Left lung (tissue), 14 donors: ENCODE measurements at places on chromosomes 12 and 14. TPM values are rescaled to one million over a fixed set of nuclear protein-coding genes. Genes with fewer than 3 reads are reported as not detected.

GRCh38 chr14:34507459-34507858 lies 32.0 kb downstream of the EAPP start:
- H3K27ac ChIP-seq = no peak overlapping the region
- DNase-seq = no peak
- no peaks in the 10 kb centered on the region for H3K27me3 ChIP-seq
- no peak overlapping the region for H3K4me3 ChIP-seq

DNA sequence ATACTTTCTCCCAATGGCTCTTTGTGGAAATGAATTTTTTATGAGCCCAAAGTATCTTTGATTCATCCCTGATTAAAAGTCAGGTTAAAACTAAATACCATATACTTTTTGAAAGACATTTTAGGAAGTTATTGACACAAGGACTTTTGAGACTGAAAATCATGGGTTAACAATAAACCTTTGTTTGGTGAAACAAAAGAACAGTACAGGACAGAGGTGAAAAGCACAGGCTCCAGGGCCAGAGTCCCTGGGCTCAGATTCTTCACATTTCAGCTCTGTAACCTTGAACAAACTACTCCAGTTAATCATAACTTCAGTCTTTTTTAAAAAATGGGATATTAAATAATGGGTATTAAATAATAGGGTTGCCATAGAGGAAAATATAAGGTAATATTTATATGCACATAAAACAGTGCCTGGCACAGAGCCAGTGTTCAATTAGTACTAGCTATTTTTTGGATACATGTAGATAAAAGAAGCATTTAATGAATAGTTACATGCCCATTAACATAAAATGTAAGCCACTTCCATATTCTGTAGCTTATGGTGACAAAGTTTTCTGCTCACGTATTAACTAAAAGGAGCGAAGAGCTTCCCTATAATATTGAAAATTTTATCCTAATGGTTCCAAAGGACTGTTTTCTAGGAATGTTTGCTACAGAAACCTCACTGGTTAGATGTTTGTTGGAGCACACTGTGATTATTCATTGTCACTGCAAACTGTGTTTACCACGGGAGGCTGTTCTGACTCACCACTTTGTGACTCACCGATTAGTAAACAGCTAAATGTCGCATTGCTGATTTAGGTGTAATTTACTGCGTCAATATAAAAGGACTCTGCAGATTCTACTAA lies 255.4 kb downstream of the DAD1 start:
- H3K27me3 ChIP-seq = no peaks in the 10 kb centered on the region
- H3K36me3 ChIP-seq = no peaks in the 10 kb centered on the region
- H3K27ac ChIP-seq = no peak overlapping the region
- no peak for DNase-seq

GRCh38 chr12:51323317-51323960 lies 535 bp downstream of the BIN2 start:
- DNase-seq = no peak
- H3K4me3 ChIP-seq = peak overlapping the region; percentile 60
- H3K4me1 ChIP-seq = peaks cover 16% of the 10 kb centered on the region
- no peaks in the 10 kb centered on the region for H3K36me3 ChIP-seq
- H3K27ac ChIP-seq = peak overlapping the region; percentile 98

DNA sequence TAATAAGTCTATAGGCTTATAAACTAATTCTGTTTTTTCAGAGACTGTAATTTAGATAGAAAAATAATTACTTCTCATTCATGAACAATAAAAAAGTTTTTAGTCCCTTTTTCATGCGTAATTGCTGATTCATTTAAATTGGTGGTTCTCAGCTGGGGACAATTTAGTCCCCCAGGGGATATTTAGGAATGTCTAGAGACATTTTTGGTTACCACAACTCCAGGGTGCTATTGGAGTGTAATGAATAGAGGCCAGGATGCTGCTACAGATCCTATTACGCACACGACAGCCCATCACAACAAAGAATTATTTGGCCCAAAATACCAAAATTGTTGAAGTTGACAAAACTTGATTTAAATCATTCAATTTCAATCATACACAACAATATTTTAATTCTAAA lies 22.8 kb upstream of the VCPKMT start:
- H3K36me3 ChIP-seq = peaks cover 42% of the 10 kb centered on the region
- H3K27me3 ChIP-seq = no peaks in the 10 kb centered on the region
- no peak overlapping the region for H3K27ac ChIP-seq
- H3K4me3 ChIP-seq = no peak overlapping the region
- no peak for DNase-seq

GRCh38 chr14:102746634-102747438 lies 30.4 kb upstream of the TRAF3 start:
- H3K4me3 ChIP-seq = no peak overlapping the region
- no peak for DNase-seq
- no peaks in the 10 kb centered on the region for H3K27me3 ChIP-seq
- no peaks in the 10 kb centered on the region for H3K4me1 ChIP-seq

DNA sequence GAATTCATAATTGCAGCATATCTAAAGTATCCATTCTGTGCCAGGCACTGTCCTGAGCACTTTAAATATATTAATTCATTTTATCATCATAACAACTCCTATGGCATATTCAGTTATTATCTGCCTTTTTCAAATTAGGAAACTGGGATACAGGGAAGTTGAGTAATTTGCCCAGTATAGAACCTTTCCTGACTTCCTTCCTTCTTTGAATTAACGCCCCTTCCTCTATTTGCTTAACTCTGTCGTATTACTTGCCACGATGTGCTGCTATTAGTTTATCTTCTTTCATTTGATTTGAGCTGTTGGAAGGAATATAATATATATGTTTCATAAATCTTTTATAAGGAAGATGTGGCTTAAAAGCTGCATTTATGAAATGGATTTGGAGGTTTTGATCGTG lies 25.4 kb upstream of the FAM177A1 start:
- no peaks in the 10 kb centered on the region for H3K27me3 ChIP-seq
- no peak overlapping the region for H3K4me3 ChIP-seq
- no peak overlapping the region for H3K27ac ChIP-seq

- no peaks in the 10 kb centered on the region for H3K27me3 ChIP-seq
- DNase-seq = no peak
- no peaks in the 10 kb centered on the region for H3K36me3 ChIP-seq
- H3K27ac ChIP-seq = no peak overlapping the region
- H3K4me1 ChIP-seq = no peaks in the 10 kb centered on the region
- no peak overlapping the region for H3K4me3 ChIP-seq
Measured at GRCh38 chr14:72965249-72965648, 39.0 kb downstream of the DCAF4 start.

DNA sequence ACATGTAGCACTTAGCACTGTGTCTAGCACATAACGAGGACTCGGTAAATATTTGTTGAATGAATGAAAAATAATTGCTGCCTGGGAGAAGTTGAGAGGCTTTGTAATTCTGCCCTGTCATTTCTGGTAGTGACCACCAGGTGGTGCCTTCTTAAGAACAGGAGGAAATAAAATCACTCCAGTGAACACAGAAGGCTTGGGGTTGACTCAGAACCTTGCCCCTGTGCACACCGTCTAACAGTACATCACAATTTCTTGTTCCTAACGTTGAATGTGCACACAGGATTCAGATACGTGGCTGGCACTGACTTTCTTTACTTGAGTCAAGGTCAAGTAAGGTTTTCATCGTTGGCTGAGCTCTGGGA lies 91.8 kb downstream of the RGS6 start:
- H3K4me1 ChIP-seq = no peaks in the 10 kb centered on the region
- no peaks in the 10 kb centered on the region for H3K27me3 ChIP-seq
- H3K36me3 ChIP-seq = no peaks in the 10 kb centered on the region
- no peak overlapping the region for H3K27ac ChIP-seq

GRCh38 chr12:5139751-5140150 lies 96.1 kb downstream of the KCNA5 start:
- H3K27me3 ChIP-seq = no peaks in the 10 kb centered on the region
- H3K4me1 ChIP-seq = no peaks in the 10 kb centered on the region

- H3K4me1 ChIP-seq = peaks cover 12% of the 10 kb centered on the region
- no peaks in the 10 kb centered on the region for H3K36me3 ChIP-seq
- no peak for DNase-seq
- H3K27ac ChIP-seq = no peak overlapping the region
- no peaks in the 10 kb centered on the region for H3K27me3 ChIP-seq
Measured at GRCh38 chr12:111764120-111764821, 2.5 kb upstream of the ALDH2 start.

- H3K36me3 ChIP-seq = no peaks in the 10 kb centered on the region
- no peaks in the 10 kb centered on the region for H3K4me1 ChIP-seq
- DNase-seq = no peak
- no peak overlapping the region for H3K27ac ChIP-seq
- H3K27me3 ChIP-seq = no peaks in the 10 kb centered on the region
Measured at GRCh38 chr12:79206871-79207270, 342.3 kb downstream of the SYT1 start.

SLC10A1 gene
- polyA plus RNA-seq = 0.40 TPM

CCDC197 gene
- not detected for polyA plus RNA-seq

ASCL1 gene
- polyA plus RNA-seq = 2.8 TPM

PTCSC3 gene
- polyA plus RNA-seq = 2.6 TPM
